ENCODE measurements at places on chromosomes 13 and 19. TPM values are rescaled to one million over a fixed set of nuclear protein-coding genes. Genes with fewer than 3 reads are reported as not detected.

- H3K4me1 ChIP-seq: peaks cover 93% of the 10 kb centered on the region
- H3K36me3 ChIP-seq: no peaks in the 10 kb centered on the region
- no peak overlapping the region for H3K4me3 ChIP-seq
- H3K27ac ChIP-seq: peak overlapping the region; percentile 93
- H3K27me3 ChIP-seq: no peaks in the 10 kb centered on the region
Observed at GRCh38 chr19:6062961-6063575, 47.2 kb downstream of the RFX2 start.

DNA sequence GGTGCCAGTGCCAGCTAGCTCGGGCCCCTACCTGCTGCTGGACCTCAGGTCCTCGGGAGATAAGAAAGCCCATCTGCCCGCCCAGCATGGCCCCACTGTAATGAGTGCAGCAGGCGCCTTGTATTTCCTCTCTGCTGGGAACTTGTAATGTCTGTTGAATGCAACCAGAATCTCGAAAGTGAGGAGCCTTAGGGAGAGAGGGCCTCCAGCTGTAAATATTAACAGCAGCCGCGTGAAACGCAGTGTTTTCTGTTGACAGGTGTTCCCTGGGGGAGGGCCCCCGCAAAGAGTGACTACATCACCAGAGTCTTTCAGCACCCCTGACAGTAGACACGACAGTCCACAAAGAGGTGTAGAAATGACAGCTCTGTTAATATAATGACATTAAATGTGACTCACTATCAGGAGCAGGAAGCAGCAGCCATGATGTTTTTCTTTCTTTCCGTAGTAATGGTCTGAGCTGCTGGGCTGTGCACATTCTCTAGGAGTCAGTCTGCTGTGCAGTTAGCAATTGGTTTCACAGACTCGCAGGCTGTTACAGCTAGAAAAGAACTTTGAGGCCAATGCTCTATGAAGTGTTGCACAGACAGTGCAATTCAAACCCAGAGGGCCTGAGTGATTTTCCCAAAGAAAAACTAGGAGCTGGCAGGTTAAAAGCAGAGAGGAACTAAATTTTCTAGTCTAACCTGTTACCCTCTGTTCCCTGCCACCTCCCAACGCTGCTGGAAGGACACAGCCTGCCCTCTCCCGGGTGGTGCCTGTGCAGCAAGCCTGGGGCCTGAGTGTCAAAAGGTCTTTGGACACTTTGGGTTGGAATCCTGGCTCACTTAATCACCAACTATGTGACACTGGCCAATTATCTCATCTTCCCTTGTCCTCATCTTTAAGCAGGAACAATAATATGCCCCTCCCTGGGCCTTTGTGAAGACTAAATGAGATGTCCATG lies 58.6 kb upstream of the WASF3 start:
- H3K27ac ChIP-seq: no peak overlapping the region
- H3K27me3 ChIP-seq: no peaks in the 10 kb centered on the region
- DNase-seq: no peak
- no peak overlapping the region for H3K4me3 ChIP-seq
- H3K36me3 ChIP-seq: no peaks in the 10 kb centered on the region

DNA sequence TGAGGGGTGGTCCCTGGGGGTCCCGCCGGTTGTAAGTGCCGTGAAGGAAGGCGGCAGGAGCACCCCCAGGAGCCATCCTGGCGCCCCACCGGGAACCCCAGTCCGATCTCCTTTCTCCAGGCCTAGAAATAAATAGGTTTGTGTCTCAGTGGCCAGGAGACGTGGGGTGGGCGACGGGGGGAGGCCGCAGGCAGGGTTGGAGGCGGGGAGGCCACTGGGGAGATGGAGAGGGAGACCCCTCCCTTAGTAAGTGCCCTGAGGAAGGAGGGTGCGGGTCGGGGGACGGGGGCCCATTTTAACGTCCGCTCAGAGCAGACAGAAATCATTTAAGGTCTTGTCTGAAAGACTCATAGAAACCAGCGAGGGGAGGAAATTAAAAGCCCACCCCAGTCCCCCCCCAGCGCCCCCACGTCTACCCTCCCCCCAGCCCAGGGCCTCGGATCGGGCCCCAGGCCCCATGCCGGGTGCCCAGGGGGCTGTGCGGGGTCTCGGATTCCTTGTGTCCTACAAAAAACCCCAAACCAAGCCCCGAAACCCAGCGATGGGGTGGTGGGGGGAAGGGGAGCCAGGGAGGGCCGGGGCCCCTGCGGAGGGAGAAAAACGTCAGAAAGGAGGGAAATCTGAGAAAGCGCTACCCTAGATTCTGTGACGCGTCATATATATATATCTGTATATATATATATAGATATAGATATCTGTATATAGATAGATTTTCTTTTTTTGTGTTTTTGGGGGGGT lies 19.6 kb downstream of the ZBTB7A start:
- no peak for DNase-seq
- H3K27me3 ChIP-seq: no peaks in the 10 kb centered on the region
- H3K4me1 ChIP-seq: peaks cover 27% of the 10 kb centered on the region
- H3K36me3 ChIP-seq: peaks cover 22% of the 10 kb centered on the region
- H3K4me3 ChIP-seq: no peak overlapping the region
- H3K27ac ChIP-seq: no peak overlapping the region

Gene COG3
- total RNA-seq: 38.2 TPM

Gene IL12RB1
- total RNA-seq: not detected

GRCh38 chr13:75635828-75636435 lies at the start of gene LMO7:
TSS of gene LMO7 (plus strand) at chr13:75636330. CDS start at chr13:75636658, 328 bp downstream.
- H3K36me3 ChIP-seq: no peaks in the 10 kb centered on the region
- H3K27me3 ChIP-seq: peaks cover 12% of the 10 kb centered on the region
- H3K4me1 ChIP-seq: peaks cover 14% of the 10 kb centered on the region
- DNase-seq: peak; percentile 61
- peak within 1 kb of the TSS; percentile 50 for H3K4me3 ChIP-seq

Gene LILRA1
- 4.5 TPM for total RNA-seq

DNA sequence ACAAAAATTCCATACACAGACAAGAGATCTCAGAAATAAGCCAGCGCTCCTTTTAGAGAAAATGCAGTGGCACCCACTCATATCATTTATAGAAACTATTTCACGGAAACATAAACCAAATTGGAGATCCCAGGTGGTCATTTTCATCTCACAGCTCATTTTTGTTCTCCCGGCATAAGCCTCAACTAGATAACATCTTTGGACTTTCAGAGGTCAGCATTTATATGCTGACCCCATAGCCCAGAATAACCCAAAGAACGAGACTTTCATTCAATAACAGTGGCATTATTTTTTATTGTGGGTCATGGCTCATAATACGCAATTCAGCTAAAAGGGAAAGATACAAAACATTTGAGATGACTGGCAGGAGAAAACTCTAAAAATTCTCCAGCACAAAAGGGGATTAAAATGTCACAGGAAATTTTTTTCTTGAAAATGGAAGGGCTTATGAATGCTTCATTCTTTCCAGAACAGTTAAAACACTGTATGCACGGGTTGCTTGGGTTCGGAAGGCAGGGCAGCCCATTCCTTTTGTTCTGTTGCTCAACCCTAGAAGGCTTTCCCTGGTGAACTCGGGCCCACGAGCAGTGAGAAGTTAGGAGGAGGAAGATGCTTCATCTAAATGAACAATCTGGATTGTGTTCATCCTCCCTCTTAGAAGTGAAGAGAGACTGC lies 24.0 kb downstream of the STARD13 start:
- DNase-seq: no peak
- H3K27ac ChIP-seq: peak overlapping the region; percentile 80
- no peak overlapping the region for H3K4me3 ChIP-seq

DNA sequence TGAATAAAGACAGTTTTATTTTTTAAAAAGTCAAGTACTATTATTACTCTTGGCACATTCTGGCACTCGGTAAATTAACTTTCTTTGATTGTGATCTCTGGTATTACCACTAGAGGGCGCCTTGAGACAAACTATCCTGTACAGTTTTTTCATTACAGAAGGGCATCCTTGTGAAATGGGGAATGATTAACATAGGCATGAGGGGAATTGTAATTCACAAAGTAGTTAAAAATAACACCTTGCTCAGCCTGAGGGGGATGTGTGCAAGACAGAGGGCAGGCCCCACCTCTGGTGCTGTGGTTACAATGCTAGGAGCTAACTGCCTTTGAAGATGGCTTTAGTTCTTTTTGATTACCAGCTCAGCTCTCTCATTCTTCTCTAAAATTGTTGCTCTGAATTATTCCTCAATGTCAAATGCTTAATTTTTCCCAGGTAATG lies 24.2 kb upstream of the C1QTNF9B start:
- H3K36me3 ChIP-seq: no peaks in the 10 kb centered on the region
- H3K4me3 ChIP-seq: no peak overlapping the region
- peaks cover 25% of the 10 kb centered on the region for H3K27me3 ChIP-seq
- H3K27ac ChIP-seq: no peak overlapping the region

DNA sequence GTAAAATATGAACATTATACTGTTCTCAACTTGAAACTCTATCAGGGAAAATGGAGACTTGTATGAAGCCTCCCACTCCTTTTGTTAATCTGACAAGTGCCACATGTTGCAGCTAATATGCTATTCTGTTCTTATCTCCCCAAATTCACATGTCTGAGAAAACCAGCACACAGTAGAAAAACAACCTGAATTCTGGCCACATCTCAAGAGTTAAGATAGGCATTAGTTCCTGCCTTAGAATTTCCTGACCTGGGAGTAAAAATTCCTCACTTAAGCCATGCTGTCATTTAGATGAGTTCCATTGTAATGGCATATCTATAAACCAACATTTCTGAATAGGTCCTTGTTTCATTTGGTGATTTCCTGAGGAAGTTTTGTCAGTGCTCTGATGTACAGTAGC lies 1098.5 kb downstream of the EFNB2 start:
- H3K4me1 ChIP-seq: peaks cover 3% of the 10 kb centered on the region
- H3K27me3 ChIP-seq: no peaks in the 10 kb centered on the region
- no peak overlapping the region for H3K4me3 ChIP-seq
- no peak for DNase-seq
- no peak overlapping the region for H3K27ac ChIP-seq
- H3K36me3 ChIP-seq: no peaks in the 10 kb centered on the region

GRCh38 chr13:93730780-93731179 lies 504.2 kb downstream of the GPC6 start:
- H3K4me1 ChIP-seq: no peaks in the 10 kb centered on the region
- no peak overlapping the region for H3K27ac ChIP-seq
- no peak overlapping the region for H3K4me3 ChIP-seq
- H3K36me3 ChIP-seq: no peaks in the 10 kb centered on the region
- H3K27me3 ChIP-seq: no peaks in the 10 kb centered on the region

Gene PNMA8A
- 0.64 TPM for total RNA-seq

- peaks cover 50% of the 10 kb centered on the region for H3K4me1 ChIP-seq
- H3K4me3 ChIP-seq: peak overlapping the region; percentile 99
- DNase-seq: no peak
- H3K36me3 ChIP-seq: no peaks in the 10 kb centered on the region
Observed at GRCh38 chr19:912181-913079, 589 bp downstream of the R3HDM4 start.

Gene ADAT3
- 18.7 TPM for total RNA-seq

DNA sequence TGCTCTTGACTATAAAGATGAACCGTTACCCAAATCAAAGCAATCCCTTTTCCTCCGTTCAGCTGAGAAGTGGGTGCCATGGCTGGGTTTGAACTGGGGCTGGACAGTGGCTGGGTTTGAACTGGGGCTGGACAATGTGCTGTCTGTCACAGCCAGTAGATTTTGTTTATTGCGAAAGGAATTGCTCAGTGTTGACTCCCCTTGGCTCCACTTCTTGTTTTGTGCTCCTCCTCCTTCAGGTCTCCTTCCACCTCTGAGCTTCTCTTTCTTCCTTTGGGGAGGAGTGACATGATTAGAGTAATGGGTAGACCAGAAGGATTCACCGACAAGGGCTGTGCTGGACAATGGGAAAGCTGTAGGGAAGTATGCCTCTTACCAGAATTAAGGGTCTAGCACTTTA lies 19.4 kb upstream of the MBNL2 start:
- H3K4me1 ChIP-seq: no peaks in the 10 kb centered on the region
- no peak overlapping the region for H3K27ac ChIP-seq
- no peak overlapping the region for H3K4me3 ChIP-seq
- DNase-seq: no peak
- H3K36me3 ChIP-seq: no peaks in the 10 kb centered on the region
- H3K27me3 ChIP-seq: no peaks in the 10 kb centered on the region

DNA sequence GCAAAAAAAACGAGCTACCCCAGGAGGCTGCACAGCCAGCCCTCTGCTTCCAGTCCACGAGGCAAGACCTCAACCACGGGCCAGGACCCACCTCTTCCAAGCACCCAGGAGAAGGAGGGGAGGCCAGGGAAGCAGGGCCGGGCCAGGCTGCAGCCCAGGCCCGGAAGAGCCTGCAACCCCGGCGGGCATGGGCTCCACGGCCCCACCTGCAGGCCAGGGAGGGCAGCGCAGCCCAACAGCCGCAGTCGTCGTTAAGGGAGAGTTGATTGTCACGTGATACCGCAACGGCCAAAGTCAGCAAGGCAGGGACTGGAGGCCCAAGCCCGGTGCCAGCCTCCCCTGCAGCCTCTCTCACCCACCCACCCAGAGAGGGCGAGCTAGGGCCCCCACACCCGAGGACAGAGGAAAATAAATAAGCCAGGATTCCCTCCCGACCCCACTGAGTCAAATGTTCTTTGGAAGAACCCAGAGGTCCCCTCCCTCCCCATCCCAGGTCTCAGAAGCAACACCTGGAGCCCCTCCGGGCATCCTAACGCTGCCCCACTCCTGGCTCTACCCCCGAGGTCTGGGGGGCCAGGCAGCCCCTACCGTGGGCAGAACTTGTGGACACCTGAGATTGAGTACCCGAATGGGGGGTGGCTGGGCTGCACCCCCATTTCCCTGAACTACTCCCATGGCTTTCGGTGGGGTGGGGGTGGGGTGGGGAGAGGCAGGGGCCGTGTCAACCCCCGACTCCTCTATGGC lies 5.2 kb upstream of the REXO1 start:
- H3K4me1 ChIP-seq: peaks cover 60% of the 10 kb centered on the region
- peak; percentile 94 for DNase-seq
- no peak overlapping the region for H3K4me3 ChIP-seq
- peak overlapping the region; percentile 71 for H3K27ac ChIP-seq
- H3K27me3 ChIP-seq: no peaks in the 10 kb centered on the region

DNA sequence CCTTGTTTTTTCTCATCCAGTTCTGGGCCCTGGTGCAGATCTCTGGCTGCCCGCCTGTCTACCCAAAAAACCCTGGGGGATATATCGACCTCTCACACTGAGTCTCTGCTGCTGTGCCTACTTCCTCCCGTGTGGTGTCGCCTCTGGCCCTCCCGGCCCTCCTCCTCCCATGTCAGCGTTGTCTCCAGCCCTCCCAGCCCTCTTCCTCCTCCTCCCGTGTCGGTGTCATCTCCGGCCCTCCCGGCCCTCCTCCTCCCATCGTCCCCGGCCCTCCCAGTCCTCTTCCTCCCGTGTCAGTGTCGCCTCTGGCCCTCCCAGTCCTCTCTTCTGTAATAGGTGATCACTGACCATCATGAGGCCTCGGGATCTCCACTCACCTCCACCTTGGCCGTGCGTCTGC lies 81.8 kb downstream of the GPR12 start:
- no peak overlapping the region for H3K4me3 ChIP-seq
- no peak for DNase-seq
- no peaks in the 10 kb centered on the region for H3K27me3 ChIP-seq
- no peaks in the 10 kb centered on the region for H3K4me1 ChIP-seq

Gene BEST2
- 135 TPM for total RNA-seq

- H3K27me3 ChIP-seq: no peaks in the 10 kb centered on the region
- H3K36me3 ChIP-seq: no peaks in the 10 kb centered on the region
- no peaks in the 10 kb centered on the region for H3K4me1 ChIP-seq
- no peak for DNase-seq
- no peak overlapping the region for H3K27ac ChIP-seq
Observed at GRCh38 chr13:90956031-90956430, 391.5 kb upstream of the MIR17HG start.

Gene FPR2
- total RNA-seq: not detected
